Stimulated activated CD8-positive, alpha-beta memory T cell treated with anti-CD3 and anti-CD28 coated beads, Interleukin-15, amount 100 ng/mL, for 48 hours (primary cell): ENCODE measurements at places on chromosomes 7 and 10.

DNA sequence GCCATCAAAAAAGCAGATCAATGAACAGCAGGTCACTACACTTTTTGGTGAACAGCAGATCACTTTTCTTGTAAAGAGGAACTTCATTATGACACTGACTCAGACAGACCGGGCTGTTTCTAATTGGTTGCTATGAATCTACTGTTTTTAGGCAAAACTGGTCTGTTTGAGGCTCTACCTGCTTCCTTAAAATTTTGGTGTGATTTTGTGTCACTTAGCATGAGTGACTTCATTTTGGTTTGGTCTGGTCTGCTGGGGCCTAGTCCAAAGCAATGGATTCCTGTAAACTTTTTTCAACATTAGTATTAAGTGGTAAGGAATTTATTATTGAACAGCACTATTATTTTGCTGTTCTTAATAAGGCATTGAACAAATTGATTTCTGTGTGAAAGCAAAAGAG lies 41.8 kb upstream of the C10orf71 start:
- no peak for DNase-seq

DNA sequence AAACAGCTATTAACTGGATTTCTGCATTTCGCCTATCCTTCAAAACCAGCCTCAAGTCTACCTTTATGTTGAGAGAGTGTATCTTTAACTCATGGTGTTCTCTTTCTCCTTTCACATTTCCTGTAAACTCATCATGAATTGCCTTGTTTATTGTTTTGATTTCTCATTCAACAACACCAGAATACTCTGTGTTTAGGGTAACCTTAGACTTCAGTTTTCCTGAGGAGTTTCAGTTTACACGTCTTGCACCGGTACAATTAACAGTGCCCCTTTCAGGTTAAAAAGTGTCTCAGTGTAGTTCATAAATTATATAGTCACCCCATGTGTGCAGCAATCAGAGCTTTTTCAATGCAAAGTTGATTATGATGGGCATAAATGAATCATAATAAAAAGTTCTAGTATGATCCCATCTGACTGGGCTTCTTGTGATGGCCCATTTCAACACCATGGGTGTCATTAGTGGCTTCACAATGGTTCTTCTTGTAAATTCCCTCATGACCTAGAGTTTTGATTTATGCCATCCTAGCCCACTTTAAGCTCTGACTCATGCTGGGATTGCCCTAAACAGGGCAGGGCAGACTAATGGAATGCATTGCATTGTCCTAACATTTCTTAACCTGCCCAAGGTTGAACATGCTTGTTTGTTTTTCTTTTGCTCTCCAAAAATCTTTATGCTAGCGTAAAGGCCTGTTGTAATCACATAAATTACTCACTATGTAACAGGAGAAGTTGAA lies 22.0 kb downstream of the ITGB8 start:
- no peak for DNase-seq

- DNase-seq = no peak
These were observed 713 bp downstream of the IMMP2L start for GRCh38 chr7:111561654-111561903.

DNA sequence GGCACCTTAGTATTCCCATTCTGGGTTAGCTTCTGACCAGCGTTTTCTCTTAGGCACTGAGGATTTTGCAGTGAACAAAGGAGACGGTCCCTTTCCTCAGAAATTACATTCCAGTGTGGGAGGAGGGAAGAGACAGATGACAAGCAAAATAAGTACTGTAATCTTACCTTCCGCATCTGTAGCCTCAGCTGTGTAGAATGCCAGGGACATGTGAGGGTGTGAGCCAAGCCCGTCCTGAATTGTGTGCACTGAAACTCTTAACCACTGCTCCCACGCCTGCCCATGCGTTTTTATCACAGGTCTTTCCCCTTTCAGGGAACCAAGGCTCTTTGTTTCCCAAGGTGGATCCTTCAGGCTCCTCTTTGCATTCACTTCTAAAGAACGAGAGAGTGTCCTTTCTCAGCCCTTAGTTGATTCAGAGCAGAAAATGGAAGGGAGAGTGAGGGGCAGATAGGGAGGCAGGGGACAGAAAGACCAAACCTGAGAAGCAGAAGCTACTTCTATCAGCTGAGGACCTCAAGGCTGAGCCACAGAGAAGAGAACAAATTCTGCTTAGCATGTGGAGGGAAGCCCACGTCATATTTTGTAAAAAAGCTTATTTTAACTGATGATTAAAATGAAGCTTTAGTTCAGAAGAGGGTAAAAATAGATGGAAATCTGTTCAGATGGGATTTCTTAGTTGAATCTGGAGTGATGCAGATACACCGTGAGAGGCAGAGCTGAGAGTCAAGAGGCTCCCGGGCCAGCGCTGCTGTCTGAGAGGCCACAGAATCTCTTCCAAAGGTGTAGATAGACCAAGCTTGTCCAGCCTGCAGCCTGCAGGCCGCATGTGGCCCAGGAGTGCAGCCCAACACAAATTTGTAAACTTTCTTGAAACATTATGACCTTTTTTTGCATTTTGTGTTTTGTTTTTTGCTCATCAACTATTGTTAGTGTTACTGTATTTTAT lies 122.5 kb downstream of the CCNY start:
- DNase-seq = no peak

DNA sequence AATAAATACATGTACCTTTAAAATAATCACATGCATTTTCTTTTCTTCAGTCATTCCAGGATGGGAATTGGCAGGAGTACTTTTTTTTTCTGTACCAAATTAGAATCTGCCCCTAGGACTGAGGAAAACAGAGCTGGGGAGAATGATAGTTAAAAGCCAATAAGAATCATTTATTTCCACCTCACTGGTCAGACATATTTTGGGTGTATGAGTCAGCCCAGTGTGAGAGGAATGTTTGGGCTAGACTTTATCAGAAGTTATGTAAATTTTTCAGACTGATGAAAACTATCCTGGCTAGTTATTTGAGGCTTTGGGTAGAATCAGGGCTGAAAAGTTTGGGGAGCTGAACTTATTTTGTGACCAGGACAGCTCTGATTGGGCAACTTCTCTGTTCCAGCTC lies 303.1 kb upstream of the NPSR1 start:
- no peak for DNase-seq

- DNase-seq = no peak
These were observed 158.8 kb downstream of the DNAJB6 start for GRCh38 chr7:157495594-157495993.
